Esophagus muscularis mucosa (tissue), 4 donors: ENCODE measurements at places on chromosomes 11 and 22. TPM values are rescaled to one million over a fixed set of nuclear protein-coding genes. Genes with fewer than 3 reads are reported as not detected.

Gene ACRV1
- total RNA-seq = not detected

Gene ZP1
- not detected for total RNA-seq

Gene DLG2
- total RNA-seq = 14.1 TPM

GRCh38 chr11:86120807-86121206, 51.9 kb upstream of the PICALM start:
- no peaks in the 10 kb centered on the region for H3K36me3 ChIP-seq
- DNase-seq = no peak
- no peaks in the 10 kb centered on the region for H3K27me3 ChIP-seq
- no peak overlapping the region for H3K27ac ChIP-seq
- no peak overlapping the region for H3K4me3 ChIP-seq

DNA sequence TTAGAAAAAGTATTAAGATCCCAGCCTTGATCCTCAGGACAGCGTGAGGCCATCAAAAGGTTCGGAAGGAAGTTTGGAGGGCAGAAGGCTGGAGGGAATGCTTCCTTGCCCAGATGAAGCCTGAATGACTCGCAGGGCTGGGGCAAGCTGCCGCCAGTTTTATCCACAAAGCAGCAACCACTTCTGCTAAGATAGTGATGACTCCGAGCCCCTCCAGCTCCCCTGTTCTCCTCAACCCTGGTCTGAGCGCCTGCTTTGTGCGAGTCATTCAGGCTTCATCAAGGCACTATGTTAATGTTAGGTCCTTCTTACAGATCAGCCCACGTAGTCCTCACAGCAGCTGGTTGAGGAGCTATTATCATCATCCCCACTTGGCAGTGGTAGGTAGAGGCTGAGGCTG, 158.8 kb downstream of the COMMD9 start:
- no peak overlapping the region for H3K27ac ChIP-seq
- no peaks in the 10 kb centered on the region for H3K36me3 ChIP-seq
- no peaks in the 10 kb centered on the region for H3K4me1 ChIP-seq
- H3K4me3 ChIP-seq = no peak overlapping the region
- DNase-seq = no peak

DNA sequence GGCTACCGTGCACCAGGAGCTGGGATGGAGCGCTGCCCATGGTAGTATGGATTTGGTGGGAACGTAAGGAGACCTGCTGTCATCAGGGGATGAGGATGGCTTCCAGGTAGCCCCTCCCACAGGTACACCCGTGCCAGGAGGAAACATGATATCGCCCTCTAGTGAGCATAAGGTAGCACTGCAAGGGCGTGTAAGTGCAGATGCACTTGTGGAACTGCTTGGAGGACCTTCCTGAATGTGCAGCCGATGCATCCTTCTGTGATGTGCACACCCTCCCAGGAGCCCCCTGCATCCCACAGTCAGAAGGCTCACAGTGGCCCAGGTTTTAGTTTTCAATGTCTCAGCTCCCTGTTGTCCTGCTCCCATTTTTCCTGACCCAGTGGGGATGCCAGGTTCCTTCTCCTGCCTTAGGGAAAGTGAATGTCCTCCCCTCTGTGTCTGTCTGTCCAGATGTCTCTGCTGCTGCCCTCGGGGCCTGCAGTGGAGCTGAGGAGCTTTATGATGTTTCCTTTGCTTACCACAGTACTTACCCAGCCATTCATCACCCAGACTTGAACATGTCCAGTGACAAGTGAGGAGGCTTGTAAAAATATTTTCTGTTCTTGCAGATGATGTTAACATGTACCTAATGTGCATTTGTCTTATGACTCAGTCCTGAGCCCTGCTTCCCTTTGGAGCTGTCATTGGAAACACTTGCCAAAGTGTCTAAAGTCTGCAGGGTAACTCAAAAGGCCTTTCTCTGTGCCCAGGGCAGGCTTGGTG, 49.2 kb downstream of the DBX1 start:
- no peaks in the 10 kb centered on the region for H3K27me3 ChIP-seq
- H3K4me1 ChIP-seq = peaks cover 46% of the 10 kb centered on the region
- peaks cover 22% of the 10 kb centered on the region for H3K36me3 ChIP-seq
- no peak for DNase-seq
- no peak overlapping the region for H3K4me3 ChIP-seq
- peak overlapping the region; percentile 86 for H3K27ac ChIP-seq

GRCh38 chr11:126969865-126970479, 30.6 kb downstream of the KIRREL3 start:
- H3K4me3 ChIP-seq = no peak overlapping the region
- H3K27ac ChIP-seq = no peak overlapping the region
- no peaks in the 10 kb centered on the region for H3K36me3 ChIP-seq
- H3K4me1 ChIP-seq = no peaks in the 10 kb centered on the region
- no peak for DNase-seq
- H3K27me3 ChIP-seq = no peaks in the 10 kb centered on the region

DNA sequence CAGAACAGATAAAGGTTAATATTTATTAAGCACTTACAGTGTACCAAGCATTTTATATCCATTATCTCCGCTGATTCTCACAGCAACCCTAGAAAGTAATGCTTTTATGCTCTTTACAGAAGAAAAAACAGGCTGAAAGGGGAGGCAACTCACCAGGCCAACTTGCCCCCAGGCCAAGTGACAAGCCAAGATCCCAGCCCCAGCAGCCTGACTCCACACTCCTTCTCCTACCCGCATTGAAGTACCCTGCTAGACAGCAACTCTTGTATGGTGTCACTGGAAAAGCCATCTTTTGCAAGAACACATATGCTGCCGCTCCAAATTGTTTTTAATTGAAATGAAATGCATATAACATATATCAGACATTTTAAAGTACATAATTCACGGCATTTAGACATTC, 25.6 kb downstream of the SMCO4 start:
- no peaks in the 10 kb centered on the region for H3K27me3 ChIP-seq
- no peaks in the 10 kb centered on the region for H3K4me1 ChIP-seq
- DNase-seq = no peak
- no peak overlapping the region for H3K4me3 ChIP-seq

- no peaks in the 10 kb centered on the region for H3K27me3 ChIP-seq
- H3K4me1 ChIP-seq = no peaks in the 10 kb centered on the region
- H3K36me3 ChIP-seq = no peaks in the 10 kb centered on the region
- no peak for DNase-seq
Measured at GRCh38 chr11:102929972-102930371, 25.6 kb downstream of the MMP13 start.

DNA sequence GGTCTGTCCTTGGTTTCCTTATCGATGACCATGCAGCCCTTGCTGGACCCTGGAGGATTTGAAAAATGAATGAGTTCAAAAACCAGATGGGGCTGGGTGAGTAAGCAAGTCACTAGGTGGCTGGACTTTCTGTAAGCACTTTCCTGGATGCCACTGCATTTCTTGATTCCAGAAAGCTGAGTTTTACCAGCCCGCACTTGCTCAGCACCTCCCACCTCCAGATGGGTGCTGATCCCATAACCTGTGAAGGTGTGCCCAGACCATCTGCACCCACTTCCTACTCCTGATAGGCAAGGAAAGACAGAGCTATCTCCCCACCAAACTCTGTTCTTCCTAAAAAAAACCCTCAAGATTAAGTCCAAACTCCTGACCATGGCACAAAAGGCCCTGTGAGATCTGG, 21.1 kb downstream of the ASCC2 start:
- peak overlapping the region; percentile 34 for H3K27ac ChIP-seq
- H3K27me3 ChIP-seq = no peaks in the 10 kb centered on the region
- H3K4me3 ChIP-seq = no peak overlapping the region
- DNase-seq = no peak

DNA sequence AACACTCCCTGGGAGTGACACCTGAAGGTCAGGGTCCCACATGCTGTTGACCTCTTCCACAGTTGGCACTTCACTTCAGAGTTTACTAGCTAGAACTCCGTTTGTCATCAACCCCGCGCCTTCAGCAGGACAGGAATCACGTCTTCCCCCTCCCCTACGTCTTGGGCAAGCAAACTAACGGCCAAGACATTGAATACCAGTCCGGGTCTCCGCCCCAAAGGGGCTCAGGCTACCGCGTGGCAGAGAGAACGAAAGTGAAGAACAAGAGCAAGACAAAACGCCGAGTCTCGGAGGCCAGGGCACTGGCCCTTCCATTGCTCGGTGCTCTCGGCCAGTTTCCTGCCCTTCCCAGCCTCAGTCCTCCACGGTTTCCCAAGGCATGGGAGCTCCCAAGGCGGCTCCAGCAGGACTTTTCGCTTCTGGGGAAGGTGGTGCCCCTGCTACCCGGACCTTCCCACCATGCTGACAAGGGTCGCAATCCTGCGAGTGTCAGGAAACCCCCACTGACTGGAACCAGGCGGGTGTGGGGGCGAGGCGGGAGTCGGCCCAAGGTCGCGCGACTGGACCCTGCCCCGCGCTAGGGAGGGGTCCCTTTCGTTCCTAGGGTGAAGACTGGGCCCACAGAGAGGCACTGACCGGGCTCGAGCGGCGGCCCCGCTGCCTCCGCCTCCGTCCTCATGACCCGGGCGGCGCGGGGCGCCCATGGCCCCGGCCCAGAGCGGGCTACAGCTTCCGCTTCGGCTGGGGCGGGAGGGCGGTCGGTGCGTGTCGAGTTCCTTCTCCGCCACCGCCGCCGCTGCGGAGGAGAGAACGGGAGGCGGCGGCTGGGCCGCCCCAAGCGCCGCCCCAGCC, at the start of gene GUCD1:
Gene GUCD1 (minus strand): TSS at position 826 of the 852 bp plus-strand sequence. CDS start 147 bp downstream, at position 679.
- peaks cover 73% of the 10 kb centered on the region for H3K4me1 ChIP-seq
- H3K4me3 ChIP-seq = peak within 1 kb of the TSS; percentile 88
- no peak for DNase-seq
- peaks cover 32% of the 10 kb centered on the region for H3K36me3 ChIP-seq

- H3K36me3 ChIP-seq = no peaks in the 10 kb centered on the region
- no peaks in the 10 kb centered on the region for H3K27me3 ChIP-seq
- peak overlapping the region; percentile 72 for H3K4me3 ChIP-seq
- DNase-seq = no peak
- H3K4me1 ChIP-seq = peaks cover 23% of the 10 kb centered on the region
Measured at GRCh38 chr11:407651-408123, 7.1 kb downstream of the SIGIRR start.

GRCh38 chr11:78497293-78497692, 77.4 kb downstream of the NARS2 start:
- no peak overlapping the region for H3K4me3 ChIP-seq
- no peaks in the 10 kb centered on the region for H3K36me3 ChIP-seq
- no peak for DNase-seq
- H3K4me1 ChIP-seq = peaks cover 17% of the 10 kb centered on the region
- H3K27me3 ChIP-seq = no peaks in the 10 kb centered on the region

GRCh38 chr22:40046126-40046525, 51.4 kb downstream of the FAM83F start:
- H3K4me3 ChIP-seq = peak overlapping the region; percentile 79
- no peak overlapping the region for H3K27ac ChIP-seq
- DNase-seq = no peak
- H3K27me3 ChIP-seq = no peaks in the 10 kb centered on the region
- H3K36me3 ChIP-seq = no peaks in the 10 kb centered on the region

DNA sequence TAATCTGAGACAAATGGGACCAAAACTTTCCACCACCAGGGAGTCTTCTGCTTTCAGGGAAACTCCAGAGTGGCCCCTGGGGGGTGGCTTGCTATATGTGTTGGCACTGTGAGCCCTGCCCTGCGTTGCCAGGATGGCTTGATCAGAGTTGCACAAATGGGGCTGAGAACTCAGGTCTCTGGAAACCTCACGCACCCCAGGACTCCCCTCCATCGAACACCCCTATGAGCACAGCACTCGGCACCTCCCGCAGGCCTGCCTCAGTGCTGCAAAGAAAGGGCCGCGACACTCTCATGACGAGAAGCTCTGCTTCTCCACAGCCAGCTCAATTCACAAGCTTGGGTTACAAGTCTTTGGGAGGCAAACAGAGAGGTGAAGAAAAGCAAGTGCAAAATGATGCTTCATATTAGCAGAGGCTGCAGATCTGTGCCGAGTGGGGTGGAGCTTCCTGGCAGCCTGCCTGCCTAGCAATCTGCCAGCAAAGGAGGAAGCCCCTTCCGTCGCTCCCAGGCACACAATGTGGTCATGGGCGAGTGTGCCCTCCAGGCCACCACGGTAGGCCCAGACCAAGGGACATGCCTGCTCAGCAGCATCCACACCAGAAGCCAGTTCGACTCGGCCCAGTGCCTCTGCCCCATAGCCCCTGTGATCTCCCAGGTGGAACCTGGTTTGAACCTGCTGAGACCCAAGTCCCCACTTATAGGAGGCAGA, 55.7 kb downstream of the MYH9 start:
- H3K27me3 ChIP-seq = no peaks in the 10 kb centered on the region
- peak overlapping the region; percentile 99 for H3K27ac ChIP-seq
- peaks cover 100% of the 10 kb centered on the region for H3K4me1 ChIP-seq
- peak overlapping the region; percentile 14 for H3K4me3 ChIP-seq
- peaks cover 31% of the 10 kb centered on the region for H3K36me3 ChIP-seq
- DNase-seq = no peak

DNA sequence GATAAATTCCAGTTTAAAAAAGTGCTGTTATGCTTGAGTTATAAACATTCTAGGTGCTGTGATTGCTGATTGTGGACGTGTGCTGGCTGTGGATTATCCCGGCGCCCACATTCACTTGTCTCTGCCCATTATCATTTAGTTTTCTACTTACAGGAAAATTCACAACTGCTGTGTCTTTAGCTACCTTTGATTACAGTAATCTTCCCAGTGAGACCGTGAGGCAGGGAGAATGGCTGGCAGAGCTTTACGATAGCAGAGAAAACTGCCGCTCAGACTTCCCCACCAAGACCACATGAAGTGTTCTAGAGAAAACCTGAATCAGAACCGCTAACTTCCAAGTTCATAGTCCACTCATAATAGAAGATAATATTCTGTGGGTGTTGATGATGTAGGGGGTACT, 34.6 kb upstream of the NELL1 start:
- DNase-seq = no peak
- H3K27ac ChIP-seq = no peak overlapping the region
- no peaks in the 10 kb centered on the region for H3K36me3 ChIP-seq
- H3K27me3 ChIP-seq = no peaks in the 10 kb centered on the region
- H3K4me3 ChIP-seq = no peak overlapping the region

GRCh38 chr11:61142424-61142823, 18.8 kb downstream of the VPS37C start:
- no peak for DNase-seq
- H3K4me3 ChIP-seq = no peak overlapping the region
- H3K27me3 ChIP-seq = no peaks in the 10 kb centered on the region
- peaks cover 47% of the 10 kb centered on the region for H3K4me1 ChIP-seq
- H3K36me3 ChIP-seq = peaks cover 5% of the 10 kb centered on the region
- no peak overlapping the region for H3K27ac ChIP-seq

DNA sequence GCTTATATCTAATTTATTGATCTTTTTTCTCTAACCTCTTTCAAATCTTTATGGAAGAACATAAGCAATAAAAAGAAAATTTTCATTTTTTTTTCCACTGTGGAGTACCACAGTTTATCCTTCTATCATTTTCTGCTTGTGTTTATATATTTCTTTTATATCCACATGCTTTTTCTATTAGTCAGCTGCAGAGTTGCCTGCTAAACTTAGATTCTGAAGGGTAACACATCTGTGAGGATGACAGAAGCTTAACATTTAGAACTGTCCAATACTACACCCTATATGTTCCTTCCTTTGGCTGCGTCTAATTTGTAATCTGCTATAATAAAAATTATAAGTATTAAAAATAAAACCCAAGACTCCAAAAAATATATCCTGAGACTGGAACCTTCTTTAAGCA, 20.8 kb downstream of the CCDC90B start:
- no peaks in the 10 kb centered on the region for H3K4me1 ChIP-seq
- H3K27ac ChIP-seq = no peak overlapping the region
- H3K27me3 ChIP-seq = no peaks in the 10 kb centered on the region
- H3K36me3 ChIP-seq = peaks cover 27% of the 10 kb centered on the region
